ENCODE measurements at places on chromosomes 2 and 18.
A peak's percentile ranks its signal among the peaks of the same experiment; 100 is the strongest.

GRCh38 chr2:175003875-175004729, 1.1 kb downstream of the CHN1 start:
- DNase-seq = no peak

DNA sequence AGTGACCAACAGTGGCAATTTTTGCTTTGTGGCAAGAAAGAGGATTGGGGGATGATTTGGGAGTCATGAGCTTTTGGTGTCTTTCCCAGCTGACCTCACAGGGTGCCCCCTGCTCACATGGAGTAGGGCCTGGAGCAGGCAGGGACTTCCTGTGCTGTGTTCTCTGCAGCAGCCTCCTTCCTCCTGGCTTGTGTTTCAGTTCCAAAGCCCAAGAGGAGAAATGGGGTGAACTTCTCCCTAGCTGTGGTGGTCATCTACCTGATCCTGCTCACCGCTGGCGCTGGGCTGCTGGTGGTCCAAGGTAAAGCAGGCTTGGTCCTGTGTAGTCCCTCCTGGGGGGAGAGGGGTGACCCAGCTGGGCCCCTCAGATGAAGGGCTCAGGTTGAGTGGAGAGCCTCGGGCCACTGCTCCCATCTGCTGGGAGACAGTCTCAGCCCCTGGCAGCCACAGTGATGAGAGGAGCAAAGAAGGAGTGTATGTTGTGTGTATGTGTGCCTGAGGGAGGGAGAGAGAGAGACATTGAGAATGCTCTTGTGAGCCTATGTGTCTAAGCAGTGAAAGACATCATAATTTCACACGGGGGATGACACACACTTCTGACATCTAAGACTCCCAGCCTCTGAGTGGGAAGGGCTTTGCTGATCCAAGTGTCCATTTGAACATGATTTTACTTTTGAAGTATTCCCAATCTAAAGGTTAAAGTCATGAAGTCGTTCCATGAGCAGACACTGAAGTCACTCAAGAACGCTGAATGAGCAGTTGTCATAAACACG, 27.2 kb downstream of the MARCO start:
- no peak for DNase-seq

- DNase-seq = no peak
Observed at GRCh38 chr2:9991221-9991620, 39.7 kb downstream of the GRHL1 start.

DNA sequence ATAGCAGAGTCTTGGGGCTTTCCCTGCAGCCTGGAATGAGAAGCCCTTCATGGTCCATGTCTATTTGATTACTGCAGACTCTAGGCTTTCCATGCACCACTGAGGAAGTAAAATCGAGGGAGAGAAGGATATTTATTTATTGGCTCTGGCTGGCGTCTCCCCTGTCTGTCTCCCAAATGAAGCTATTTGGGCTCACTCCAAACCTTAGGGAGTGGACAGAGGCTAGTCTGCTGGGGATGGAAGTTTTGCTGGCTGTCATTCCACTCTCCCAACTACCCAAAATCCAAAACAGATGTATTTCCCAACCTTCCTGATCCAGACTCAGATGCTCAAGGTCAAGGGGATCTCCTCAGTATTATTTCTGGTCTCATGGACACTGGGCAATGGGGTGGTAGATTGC, 33.7 kb downstream of the TMEM17 start:
- no peak for DNase-seq

DNA sequence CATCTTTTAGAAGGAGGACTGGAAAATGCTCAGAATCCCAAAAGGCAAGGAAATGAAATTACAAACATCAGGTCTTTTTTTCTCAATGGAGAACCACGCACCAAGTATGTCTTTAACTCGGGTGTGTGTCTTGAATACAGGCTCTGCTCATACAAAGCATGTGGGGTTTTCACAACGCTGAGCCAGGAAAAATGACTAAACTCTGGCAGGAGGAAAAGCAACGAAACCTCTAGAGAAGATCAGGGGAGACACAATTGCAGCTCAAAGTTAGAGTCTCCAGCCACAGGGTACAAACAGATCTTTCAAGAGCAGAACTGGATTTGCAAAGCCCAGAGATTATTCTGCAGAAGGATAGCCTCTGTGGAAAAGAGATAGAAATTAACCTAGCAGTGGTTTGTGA, 42.8 kb upstream of the TPO start:
- no peak for DNase-seq

GRCh38 chr2:158497486-158497885, 40.7 kb downstream of the PKP4 start:
- DNase-seq = no peak

- DNase-seq = peak; percentile 77
Observed at GRCh38 chr2:56770490-56770889, 586.7 kb downstream of the CCDC85A start.

- no peak for DNase-seq
Observed at GRCh38 chr2:241999184-241999583, 129.7 kb downstream of the RTP5 start.

DNA sequence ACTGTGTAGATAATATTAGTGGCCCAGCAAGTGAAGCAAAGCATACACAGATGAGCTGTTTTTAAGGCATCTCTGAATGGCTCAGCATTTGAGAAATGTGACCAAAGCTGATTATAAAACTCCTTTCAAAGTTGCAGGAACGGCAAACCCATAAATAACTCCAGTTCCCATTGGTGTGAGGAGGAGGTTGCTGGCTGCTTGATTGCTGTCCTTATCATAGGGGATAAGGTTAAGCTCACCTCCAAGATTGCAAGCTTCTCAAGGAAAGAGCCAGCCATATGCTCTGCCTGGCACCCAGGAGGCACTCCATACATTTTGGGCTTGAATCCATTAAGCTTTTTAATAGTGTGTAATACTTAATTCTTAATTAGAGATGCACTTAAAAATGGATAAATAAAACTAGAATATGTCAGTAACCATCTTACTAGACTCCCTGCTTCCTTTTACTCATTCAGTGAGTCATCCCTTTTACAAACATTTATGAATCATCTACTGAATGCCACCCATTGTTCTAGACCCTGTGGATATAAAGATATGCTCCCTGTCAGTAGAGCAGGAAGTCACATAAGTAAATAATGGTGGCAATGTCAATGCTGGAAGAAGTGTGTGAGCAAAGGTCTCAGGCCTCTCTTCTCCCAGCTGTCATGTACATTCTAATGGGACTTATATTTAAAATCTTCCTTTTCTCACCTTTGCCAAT, 99.3 kb downstream of the SPATS2L start:
- DNase-seq = peak; percentile 79

DNA sequence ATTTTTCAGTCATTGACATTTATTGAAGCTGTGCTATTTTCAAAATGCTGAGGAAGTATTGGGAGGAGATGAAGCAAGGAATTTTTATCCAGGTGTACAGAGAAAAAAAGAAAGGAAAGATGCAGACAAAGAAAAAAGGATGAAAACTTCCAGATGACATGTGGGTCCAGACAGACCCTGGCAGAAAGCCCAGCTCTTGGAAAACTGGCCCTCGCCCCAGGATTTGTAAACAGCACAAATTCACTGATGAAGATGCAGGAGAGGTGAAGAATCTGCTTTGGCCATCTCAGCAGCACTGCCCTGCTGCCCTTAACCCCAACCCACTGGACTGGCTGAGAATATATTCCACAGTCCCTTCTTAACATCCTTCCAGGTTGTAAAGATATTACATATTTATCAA, 12.5 kb downstream of the TACR1 start:
- peak; percentile 48 for DNase-seq

Measured in cardiac fibroblast (primary cell).